ENCODE measurements at places on chromosomes 7 and 10. TPM values are rescaled to one million over a fixed set of nuclear protein-coding genes. Genes with fewer than 3 reads are reported as not detected.

The SERPINE1 gene
- 13.0 TPM for total RNA-seq

The TRDMT1 gene
- total RNA-seq: 18.8 TPM

The ZKSCAN5 gene
- 16.6 TPM for total RNA-seq

The CHST15 gene
- 8.7 TPM for total RNA-seq

GRCh38 chr7:133118261-133118660, 36.4 kb upstream of the CHCHD3 start:
- DNase-seq: no peak

DNA sequence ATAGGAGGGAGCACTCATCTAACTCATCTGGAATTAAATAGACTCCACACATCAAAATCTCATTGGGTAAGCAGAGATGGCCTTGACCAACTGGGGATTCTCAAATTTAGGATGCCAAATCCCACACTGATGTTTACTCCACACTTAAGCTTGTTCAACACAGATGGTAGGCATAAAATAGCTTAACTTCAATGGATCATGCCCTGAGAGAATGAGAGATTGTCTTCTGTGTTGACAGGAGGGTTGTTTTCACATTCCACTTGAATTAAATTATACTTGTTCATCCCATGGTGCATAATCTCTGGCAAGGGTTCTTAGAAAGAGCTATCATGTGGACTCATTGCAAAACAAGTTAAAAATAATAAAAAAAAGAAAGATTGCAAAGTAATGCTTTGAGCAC, 391.4 kb downstream of the PLXDC2 start:
- DNase-seq: no peak

- no peak for DNase-seq
These were observed 8.3 kb downstream of the LSM5 start for GRCh38 chr7:32481921-32482320.

All from H9 (cell line).